ENCODE measurements at places on chromosomes 16 and 17.

DNA sequence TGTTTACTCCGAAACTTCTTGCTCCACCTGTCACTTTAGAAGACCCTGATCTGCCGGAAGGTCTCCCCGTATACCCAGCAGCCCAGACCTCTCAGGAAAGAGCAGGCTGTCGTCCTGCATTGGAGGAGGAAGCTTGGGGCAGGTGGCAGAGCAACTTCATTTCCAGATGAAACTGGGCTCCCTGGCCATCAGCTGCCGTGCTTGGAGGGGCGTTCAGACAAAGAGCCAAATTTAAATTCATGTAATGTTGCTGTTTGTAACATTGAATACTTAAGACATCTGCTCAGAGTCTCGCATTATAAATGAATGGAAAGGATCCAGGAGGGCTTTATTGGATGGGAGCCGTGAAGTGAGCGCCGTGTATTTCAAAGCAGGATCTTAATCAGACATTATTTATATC lies 628.5 kb downstream of the MAF start:
- H3K4me1 ChIP-seq, result no peaks in the 10 kb centered on the region
- H3K36me3 ChIP-seq, result no peaks in the 10 kb centered on the region
- no peak overlapping the region for H3K4me3 ChIP-seq

DNA sequence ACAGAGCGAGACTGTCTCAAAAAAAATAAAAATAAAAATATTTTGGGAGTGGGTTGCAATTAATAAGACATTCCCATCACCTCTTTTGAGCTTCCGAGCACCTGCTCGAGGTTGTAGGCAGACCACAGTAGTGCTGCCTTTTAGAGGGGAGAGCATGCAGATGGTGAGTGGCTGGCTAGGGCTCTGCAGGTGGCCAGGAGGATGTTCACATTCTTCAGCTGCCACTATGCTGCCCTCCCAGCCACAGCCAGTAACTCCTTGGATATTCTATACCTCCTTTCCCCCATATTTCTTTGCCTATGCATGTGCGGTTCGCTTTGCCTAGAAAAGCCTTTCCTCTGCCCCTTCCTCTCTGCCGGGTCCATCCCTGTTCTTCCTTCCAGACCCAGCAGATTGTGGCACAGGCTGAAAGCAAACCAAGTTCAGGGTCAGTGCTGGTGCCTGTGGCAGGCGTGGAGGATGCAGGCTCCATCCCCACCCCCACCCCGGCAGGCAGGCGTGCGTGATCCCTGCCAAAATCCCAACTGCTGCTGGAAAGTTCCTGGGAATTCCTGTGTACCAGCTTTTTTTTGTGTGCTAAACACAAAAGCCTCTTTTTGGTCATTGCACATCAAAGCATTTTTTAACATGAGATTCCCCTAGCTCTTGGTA lies 33.8 kb upstream of the CMIP start:
- DNase-seq, result no peak
- H3K27ac ChIP-seq, result no peak overlapping the region
- H3K4me1 ChIP-seq, result no peaks in the 10 kb centered on the region
- H3K27me3 ChIP-seq, result peaks cover 3% of the 10 kb centered on the region

- no peaks in the 10 kb centered on the region for H3K36me3 ChIP-seq
- H3K4me1 ChIP-seq, result no peaks in the 10 kb centered on the region
- no peak for DNase-seq
- no peak overlapping the region for H3K4me3 ChIP-seq
- no peaks in the 10 kb centered on the region for H3K27me3 ChIP-seq
These were observed 38.5 kb upstream of the KSR1 start for GRCh38 chr17:27417596-27418365.

- peaks cover 12% of the 10 kb centered on the region for H3K4me1 ChIP-seq
- H3K4me3 ChIP-seq, result no peak overlapping the region
- H3K27me3 ChIP-seq, result no peaks in the 10 kb centered on the region
- no peaks in the 10 kb centered on the region for H3K36me3 ChIP-seq
- DNase-seq, result no peak
These were observed 45.6 kb upstream of the BAHCC1 start for GRCh38 chr17:81349397-81350319.
